ENCODE measurements at places on chromosomes 1 and 21.
A peak's percentile ranks its signal among the peaks of the same experiment; 100 is the strongest.

DNA sequence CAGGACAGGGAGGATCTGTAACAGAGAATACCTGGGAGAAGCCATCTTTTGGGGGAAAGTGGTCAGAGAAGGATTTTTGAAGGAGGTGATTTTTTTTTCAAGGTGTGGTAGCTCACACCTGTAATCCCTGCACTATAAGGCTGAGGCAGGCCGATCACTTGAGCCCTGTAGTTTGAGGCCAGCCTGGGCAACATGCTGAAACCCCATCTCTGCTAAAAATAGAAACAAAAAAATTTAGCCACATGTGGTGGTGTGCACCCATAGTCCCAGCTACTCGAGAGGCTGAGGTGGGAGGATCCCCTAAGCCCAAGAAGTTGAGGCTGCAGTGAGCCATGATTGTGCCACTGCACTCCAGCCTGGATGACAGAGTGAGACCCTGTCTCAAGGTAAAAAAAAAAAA is 67.4 kb upstream of the ARTN start:
- no peak for DNase-seq

DNA sequence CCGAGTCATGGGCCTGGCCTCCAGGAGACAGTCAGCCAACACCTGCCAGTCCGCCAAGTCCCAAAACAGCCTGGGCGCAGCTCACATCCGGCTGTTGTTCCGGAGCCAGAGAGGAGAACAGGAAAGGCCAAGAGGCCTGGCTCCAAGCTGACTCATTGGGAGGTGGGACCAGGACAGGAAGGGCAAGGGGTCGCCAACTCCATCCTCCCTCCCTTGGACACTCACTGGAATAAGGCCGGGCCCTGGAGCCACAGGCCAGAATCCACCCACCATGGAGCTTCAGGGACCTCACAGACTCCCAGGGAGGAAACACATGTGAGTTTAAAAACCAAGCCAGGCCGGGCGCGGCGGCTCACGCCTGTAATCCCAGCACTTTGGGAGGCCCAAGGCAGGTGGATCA is 25.1 kb upstream of the CLIC4 start:
- peak; percentile 80 for DNase-seq

DNA sequence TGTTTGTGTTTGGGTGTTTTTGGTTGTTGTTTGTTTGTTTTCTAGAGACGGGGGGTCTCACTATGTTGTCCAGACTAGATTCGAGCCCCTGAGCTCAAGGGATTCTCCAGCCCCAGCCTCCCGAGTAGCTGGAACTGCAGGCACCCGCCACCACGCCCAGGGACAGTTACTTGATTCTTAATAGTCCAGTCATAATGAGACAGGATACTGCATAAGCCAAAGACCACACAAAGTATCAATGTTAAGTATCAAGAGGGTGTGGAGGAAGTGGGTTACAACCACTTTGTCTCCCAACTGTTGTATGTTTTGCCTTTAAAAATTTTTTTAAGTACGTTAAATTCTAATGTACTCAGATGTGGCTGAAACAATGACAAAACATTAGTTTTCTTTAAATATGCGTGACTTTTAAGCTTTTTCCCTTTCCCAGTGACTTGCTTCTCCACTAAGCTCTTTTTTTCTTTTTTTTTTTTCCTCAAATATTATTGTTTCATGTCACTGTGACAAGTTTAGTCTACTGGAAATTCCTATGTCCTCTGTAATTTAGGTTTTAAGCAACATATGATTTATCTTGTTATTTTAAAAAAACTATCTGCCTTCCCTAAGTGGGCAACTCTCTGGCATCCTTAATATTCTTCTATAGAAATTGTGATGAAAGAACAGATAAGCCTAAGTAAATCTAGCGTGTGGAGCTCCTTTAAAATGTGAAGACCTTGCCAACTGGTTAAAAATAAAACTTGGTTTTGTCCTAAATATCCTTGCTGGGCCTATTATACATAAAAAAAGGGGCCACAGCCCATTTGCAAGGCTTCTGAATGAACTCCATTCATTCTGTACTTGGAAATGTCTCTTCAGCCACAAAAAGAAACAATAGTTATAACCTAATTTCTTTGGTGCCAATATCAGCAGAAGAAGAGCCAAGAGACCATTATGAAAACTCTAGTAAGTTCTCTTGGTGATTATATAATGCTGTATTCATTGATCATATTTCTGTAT is 56.2 kb upstream of the DPH5 start:
- DNase-seq, result no peak

DNA sequence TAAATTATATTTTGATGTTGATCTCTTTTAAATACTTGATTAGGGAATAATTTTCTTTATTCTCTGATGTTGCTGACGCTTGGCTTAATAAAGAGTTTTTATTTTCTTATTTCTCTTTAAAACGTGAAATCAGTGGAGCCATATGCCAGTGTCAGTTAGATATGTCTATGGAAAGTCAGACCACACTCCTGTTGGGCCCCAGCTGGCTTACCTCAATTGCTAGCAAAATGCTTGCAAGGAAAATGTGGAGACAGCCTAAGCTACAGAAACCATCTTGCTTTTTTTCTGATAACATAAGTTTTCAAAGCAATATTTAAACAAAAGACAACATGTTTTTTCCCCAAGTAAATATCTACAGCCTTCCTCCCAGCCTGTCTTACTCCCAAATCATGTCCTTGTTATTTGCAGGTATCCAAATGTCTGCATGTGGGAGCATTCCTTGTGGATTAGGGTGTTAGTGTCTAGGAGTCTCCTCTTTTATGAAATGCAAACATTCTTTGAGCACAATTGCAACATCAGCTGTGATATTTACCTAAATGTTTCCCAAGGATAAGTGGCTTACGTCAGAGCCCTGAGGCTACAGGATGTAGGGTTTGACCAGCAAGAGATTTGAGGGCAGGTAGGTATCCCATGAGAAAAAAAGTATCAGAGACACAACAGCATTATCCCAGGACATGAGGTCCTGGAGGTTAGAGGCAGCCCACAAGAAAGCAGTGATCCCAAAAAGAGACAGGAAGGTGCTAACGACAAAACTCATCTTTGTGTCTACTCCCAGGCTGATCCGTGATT is 117.2 kb upstream of the KCNJ15 start:
- no peak for DNase-seq

GRCh38 chr1:84613026-84613425 is 38.8 kb upstream of the CTBS start:
- DNase-seq, result no peak

- DNase-seq, result no peak
Measured at GRCh38 chr21:45859041-45859761, 122.4 kb upstream of the COL6A1 start.

DNA sequence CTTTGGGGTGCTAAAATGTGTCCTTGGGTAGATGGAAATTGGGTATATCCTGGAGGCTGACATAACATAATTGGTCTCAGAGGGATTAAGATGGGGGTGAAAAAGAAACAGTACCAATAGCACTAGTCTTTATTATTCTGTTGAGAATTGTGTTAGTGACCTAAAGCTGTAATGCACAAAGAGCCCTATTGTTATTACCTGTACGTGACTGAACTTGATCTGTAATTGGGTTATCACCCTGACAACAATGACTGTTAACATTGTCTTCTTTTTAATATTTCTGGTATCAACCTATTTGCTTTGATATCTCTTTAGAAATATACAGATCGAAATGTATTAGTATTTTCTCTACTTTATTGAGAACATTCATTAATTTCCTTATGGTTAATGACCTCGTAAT is 147.6 kb downstream of the NEK7 start:
- DNase-seq, result no peak
